Head of caudate nucleus (tissue), 42 donors: ENCODE measurements at places on chromosomes 11 and 22.

DNA sequence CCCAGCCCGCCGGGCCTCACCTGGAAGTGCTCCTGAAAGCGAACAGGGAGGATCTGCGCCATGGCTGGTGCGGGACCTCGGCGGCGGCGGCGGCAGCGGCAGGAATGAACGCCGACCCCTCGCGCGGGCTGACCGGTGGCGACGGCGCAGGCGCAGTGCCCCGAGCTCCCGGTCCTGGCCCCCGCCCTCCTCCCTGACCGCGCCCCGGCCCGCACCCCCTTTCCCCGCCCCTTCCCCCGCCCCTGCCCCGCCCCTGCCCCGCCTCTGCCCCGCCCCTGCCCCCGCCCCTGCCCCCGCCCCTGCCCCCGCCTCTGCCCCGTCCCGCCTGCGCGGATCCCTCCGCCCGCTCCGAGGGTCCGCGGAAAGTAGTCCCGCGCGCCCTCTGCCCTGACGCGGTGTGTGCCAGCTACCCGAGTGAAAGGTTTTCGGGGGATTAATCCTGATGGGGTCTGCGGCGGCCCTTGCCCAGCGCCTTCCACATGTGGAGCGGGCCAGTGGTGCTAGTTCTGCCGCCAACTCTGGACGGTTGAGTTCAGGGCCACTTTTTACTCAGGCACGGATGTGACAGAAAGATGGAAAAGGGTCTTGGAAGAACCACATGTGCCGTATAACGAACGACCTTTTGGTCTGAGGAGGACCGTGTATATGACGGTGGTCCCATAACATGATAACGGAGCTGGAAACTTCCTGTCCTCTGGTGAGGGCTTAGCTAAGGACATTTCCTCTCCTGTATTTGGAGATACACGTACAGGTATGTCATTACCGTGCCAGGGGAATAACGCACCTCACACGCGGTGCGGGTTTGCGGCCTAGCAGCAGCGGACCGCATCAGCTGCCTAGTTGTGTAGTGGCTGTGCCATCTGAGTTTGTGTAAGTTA lies at the start of gene CLTCL1:
Gene CLTCL1, minus strand, starts transcription at position 140 of the 878 bp plus-strand sequence. Its CDS starts 78 bp downstream, at position 62.
- DNase-seq = peak; percentile 91

DNA sequence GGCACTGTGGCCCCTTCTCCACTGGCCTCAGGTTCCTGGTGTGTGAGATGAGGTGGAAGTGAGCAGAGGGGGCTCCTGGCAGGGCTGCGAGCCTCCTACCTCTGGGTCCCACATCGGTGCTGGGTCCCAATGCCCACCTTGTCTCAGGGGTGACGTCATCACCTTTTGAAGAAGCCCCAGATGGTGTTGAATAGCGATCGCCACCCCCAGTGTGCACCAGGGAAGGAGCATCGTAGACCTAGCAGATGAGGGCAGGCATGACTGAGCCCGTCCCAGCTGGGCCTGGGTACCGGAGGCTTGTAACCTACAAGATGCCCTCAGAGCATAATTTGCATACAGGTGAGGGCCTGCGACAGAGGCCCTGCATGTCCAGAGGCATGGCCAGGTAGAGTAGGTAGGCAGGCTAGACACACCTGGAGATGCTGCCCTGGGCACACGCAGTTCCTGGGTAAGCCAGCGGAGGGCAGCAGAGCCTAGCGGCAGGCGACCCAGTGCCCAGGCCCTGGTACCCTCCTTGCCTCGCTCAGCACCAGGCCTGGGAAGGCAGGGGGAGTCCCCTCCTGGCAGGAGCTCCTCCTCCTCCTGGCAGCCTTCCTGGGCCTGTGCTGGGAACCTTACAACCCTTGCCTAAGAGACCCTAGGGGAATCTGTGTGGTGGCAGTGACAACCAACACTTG lies 52.5 kb downstream of the TPCN2 start:
- peak; percentile 80 for DNase-seq

- no peak for DNase-seq
These were observed 12.3 kb downstream of the PIK3IP1 start for GRCh38 chr22:31279821-31280505.

GRCh38 chr11:118339281-118339961 lies 3.1 kb downstream of the CD3D start:
- no peak for DNase-seq

DNA sequence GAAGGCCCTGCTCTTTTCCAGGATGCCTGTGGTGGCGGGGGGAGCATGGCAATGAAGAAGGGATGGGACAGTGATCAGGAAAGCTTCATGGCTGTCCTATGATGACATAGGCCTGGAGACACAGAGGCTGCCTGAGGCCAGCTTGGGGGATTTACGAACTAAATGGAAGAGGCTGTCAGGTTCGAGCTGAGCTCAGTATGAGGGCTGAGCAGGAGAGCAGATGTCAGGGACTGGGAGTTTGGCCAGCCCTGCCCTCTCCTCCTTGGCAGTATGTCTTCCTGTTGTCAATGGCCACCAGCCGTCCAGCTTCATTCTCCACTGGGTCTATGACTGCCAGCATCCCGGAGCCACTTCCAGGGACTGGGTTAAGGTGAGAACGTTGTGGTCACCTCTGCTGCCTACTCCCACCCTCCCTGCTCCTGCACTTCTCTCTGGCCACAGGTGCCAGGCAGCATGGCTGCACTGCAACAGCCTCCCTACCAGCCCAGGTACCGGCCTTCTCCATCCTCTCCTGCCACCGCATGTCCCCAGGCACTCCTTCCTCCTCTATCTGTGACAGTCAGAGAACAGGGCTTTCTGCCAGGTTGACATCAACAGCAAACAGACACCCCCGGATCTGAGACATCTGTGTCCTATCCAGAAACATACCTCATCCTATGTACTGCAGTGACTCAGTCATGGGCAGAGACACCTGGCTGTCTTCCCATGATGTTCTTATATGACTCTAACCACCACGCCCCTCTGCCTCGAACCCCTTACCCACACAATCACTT lies 75.1 kb downstream of the KIRREL3 start:
- DNase-seq = peak; percentile 34
